ENCODE measurements at places on chromosomes 12 and 14. TPM values are rescaled to one million over a fixed set of nuclear protein-coding genes. Genes with fewer than 3 reads are reported as not detected.

The LRRC9 gene
- total RNA-seq, result 1.0 TPM

The ANO4 gene
- 0.23 TPM for total RNA-seq

The HELB gene
- 4.6 TPM for total RNA-seq

The ANG gene
- 2.3 TPM for total RNA-seq

The CLEC7A gene
- not detected for total RNA-seq

The GMFB gene
- 64.8 TPM for total RNA-seq

The SERPINA1 gene
- total RNA-seq, result not detected

The KIF5A gene
- total RNA-seq, result 16.9 TPM

The PSMD9 gene
- total RNA-seq, result 47.4 TPM

The ST8SIA1 gene
- 64.7 TPM for total RNA-seq

The FAM90A1 gene
- not detected for total RNA-seq

The IFNG-AS1 gene
- total RNA-seq, result not detected

The ZFHX2 gene
- total RNA-seq, result 11.0 TPM

The MYL2 gene
- total RNA-seq, result not detected

The DYNC1H1 gene
- 528 TPM for total RNA-seq

The MGP gene
- total RNA-seq, result not detected

The PLXNC1 gene
- total RNA-seq, result 5.8 TPM

The PRH2 gene
- not detected for total RNA-seq

The JPH4 gene
- 1.4 TPM for total RNA-seq
